ENCODE measurements at places on chromosomes 5 and 9. TPM values are rescaled to one million over a fixed set of nuclear protein-coding genes. Genes with fewer than 3 reads are reported as not detected.

DNA sequence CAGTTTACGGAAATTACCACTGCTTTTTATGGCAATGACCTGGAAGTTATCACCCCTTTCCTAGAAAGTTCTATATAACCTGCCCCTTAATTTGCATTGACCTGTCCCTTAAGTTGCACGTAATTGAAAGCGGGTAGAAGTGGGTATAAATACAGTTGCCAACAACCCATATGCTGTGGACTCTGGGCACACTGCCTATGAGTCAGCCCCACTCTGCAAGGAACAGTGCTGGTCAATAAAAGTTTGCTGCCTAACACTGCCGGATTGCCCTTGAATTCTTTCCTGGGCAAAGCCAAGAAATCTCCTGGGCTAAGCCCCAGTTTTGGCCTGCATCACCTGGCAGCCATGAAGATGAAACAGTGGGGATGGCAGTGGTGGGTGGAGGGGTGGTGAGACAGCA lies 23.9 kb upstream of the CLPTM1L start:
- no peak overlapping the region for H3K27ac ChIP-seq
- no peaks in the 10 kb centered on the region for H3K4me1 ChIP-seq
- H3K4me3 ChIP-seq, result no peak overlapping the region

DNA sequence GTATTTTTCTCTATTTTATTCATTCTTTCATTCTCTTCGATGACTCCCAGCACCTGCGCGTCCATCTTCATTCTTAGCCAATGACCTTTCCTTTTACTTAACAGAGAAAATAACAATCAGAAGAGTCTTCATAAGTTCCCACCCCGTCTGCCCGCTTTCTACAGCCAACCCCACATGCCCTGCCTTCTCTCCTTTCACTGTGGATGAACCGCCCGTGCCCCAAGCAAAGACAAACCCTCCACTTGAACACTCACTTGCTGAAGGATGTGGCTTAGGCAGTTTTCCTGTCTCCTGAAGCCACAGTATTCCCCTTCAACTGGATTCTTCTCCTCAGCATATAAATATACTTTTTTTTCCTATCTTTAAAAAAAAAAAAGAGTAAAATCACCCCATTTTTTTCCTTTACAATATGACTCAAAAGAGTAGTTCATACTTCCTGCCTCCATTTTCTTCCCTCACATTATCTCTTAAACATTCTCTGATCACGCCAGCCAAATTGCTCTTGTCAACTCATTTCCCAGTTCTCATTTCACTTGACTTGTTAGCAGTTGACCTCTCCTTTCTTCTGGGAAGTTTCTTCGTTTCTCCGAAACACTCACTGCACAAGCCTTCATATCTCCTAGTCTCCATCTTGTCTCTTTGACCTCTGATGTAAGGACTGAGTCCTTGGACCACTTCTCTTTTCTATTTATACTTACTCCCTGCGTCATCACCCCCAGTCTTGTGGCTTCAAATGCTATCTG lies 11.1 kb downstream of the NIPSNAP3B start:
- no peak for DNase-seq
- H3K36me3 ChIP-seq, result no peaks in the 10 kb centered on the region
- H3K4me1 ChIP-seq, result no peaks in the 10 kb centered on the region
- no peak overlapping the region for H3K4me3 ChIP-seq

DNA sequence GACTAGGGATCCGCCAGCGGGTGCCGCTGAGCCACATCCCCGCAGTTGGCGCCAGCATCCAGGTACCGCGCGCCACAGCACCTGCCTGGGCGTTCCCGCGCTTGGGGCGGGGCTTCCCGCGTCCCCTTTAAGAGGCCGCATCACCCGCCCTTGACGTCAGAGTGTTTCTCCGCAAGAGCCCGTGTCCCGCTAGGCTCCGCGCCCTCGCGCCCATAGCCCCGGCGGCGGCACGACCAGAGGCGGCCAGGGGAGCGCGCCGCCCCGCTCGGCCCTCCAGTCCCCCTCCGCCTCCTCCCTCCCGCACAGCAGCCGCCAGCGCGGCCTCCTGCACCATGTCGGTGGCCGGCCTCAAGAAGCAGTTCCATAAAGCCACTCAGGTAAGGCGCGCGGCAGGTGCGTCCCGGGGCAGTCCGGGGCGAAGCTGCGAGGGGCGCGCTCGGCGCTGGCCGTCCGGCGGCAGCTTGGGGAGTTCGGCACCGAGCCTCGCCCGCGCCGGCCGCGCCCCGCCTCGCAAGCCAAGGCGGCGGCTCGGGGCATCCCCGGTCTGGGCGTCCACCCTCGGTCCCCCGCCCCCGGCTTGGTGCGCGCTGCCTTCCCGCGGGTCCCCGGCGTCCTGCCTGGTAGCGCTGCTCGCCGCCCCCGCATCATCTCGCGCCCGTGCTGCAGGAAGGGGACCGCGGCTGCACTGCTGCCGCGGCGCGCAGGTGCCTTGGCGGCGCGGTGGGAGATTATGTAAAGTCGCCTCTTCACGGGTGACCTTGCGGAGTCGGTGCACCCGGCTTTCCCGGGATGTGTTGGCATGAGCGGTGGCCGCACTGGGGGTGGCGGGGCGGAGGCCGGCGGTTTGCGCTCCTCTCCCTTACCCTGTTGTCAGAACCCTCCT lies at the start of gene SH3GL2:
Gene SH3GL2 (plus strand): TSS at position 156 of the 883 bp plus-strand sequence.
- H3K27ac ChIP-seq, result no peak within 1 kb of the TSS
- peak; percentile 44 for DNase-seq
- peak within 1 kb of the TSS; percentile 42 for H3K4me3 ChIP-seq
- no peaks in the 10 kb centered on the region for H3K36me3 ChIP-seq

DNA sequence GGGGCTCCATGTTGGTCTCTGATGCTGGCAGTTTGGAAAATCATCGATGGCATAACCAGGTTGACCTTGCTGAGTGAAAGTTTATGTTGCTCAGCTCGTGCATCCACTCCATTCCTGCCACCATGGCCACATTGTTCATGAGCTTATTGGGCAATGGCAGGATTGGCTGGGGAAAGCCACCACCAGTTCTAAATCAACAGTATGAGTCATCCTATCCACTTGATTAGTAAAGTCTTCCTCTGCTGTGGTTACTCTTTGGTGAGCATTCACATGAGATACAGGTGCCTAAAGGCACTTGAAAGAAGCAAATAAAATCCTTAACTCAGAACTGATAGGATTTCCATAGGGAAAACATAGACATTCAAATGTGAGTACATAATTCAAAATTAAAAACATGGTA lies 131.8 kb upstream of the FBN2 start:
- H3K36me3 ChIP-seq, result no peaks in the 10 kb centered on the region
- H3K4me1 ChIP-seq, result no peaks in the 10 kb centered on the region
- no peak overlapping the region for H3K4me3 ChIP-seq
- H3K27me3 ChIP-seq, result no peaks in the 10 kb centered on the region

The TMOD1 gene
- total RNA-seq, result 22.1 TPM

DNA sequence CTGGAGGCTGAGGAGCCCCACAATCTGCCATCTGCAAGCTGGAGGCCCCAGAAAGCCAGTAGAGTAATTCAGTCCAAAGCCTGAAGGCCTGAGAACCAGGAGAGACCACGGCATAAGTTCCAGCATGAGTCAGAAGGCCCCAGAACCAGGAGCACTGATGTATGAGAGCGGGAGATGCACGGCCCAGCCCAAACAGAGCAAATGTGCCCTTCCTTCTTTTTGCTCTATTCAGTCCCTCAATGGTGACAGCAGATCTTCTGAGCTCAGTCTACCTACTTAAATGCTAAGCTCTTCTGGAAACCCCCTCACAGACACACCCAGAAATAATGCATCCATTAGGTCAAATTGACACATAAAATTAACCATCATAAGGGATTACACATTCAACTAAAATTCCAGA lies 277.6 kb downstream of the ATPSCKMT start:
- no peaks in the 10 kb centered on the region for H3K4me1 ChIP-seq
- H3K27ac ChIP-seq, result no peak overlapping the region
- no peak for DNase-seq
- H3K27me3 ChIP-seq, result no peaks in the 10 kb centered on the region
